ENCODE measurements at places on chromosomes 4 and X.

DNA sequence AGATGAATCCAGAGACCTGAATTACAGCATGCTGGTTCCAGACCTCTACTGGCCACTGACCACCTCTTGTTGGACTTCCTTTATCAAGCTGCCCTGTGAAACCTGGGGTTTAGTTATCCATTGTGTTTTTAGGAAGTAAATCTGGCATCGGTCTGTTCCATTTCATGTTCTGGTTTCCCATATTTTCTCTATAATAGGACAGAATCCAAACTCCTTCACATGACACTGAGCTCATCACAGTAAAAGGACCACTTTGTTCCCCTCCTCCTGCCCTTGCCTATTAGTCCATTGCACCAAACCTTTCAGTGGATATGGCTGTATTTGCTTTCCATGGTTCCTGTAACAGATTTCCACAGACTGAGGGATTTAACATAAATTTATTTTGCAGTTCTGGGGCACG, 4.0 kb downstream of the MFAP3L start:
- DNase-seq, result no peak

DNA sequence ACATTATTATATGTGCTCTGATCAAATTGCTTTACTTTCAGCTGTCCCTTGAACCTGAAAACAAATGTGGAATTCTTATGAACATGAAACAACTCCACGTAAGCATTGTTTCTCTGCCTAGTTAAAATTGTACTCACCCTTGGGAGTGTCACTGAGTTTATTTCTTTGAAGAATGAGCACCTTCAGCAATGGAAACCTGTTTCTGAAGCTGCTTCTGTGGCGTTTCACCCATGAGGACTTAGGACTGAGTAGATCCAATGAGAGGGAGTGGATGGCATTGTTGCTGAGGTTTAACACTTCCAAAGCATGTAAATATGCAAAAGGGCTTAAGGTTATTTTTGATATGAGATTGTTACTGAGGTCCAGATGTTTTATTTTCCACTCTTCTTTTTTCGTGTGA, 3.2 kb downstream of the LRRC66 start:
- DNase-seq, result no peak

GRCh38 chr4:112736718-112737135, 99.8 kb downstream of the LARP7 start:
- DNase-seq, result no peak

GRCh38 chr4:28868841-28869240, 1851.3 kb upstream of the PCDH7 start:
- DNase-seq, result no peak

DNA sequence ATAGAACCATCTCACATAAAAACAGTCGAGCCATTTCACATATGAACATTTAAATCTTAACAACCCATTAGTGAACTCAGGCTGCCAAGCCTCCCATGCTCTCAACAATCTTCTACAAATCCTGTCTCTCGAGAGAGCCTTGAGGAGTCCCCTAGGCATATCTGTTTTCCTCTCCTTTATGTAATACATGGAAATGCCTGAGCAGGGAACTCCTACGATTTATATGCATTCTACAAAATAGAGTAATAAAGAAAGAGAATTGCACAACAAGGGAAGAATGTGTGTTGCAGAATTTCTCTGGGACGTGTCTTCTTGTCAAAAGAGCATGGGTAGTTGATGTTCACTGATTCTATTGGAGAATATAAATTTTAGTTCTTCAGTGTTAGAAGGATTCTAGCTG, 101.8 kb upstream of the VCX2 start:
- DNase-seq, result no peak

DNA sequence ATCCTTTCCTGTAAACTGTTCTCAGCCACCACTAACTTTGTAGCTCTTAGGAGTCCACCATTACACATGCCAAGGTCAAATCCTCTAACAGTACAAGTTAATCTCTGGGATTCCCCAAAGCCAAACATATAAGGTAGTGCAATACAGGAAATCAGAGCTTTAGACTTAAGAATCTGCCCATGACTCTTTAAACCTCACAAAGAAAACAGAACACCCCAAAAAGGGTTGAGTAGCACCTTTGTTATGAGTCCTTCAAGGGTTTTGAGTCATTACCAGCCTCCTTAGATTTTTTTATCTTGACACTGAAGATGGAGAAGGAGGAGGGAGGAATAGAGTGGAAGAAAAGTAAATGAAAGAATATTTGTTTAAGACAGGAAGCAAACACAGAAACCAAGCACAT, 243.9 kb upstream of the SPANXN1 start:
- no peak for DNase-seq

GRCh38 chr4:56197387-56197786, 189.9 kb downstream of the AASDH start:
- DNase-seq, result no peak

GRCh38 chr4:186104890-186105646, 564 bp downstream of the FAM149A start:
- no peak for DNase-seq

DNA sequence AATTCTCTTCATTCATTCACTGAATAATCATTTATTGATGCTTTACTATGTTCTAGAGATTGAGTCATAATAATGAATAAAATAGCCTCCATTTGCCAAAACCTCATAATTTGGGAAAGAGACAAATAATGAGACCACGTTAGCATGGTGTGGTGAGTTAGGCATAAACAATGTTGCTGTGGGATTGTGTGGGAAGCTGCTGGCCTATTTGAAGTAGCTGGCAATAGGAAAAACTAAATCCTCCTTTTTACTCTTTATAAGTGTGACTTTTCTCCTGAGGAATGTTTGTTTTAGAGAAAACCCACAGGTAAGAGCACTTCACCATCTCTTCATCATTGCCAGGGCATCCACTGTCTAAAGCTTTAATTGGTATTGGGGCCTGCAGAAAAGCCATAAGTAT, 95.3 kb downstream of the AREG start:
- no peak for DNase-seq

DNA sequence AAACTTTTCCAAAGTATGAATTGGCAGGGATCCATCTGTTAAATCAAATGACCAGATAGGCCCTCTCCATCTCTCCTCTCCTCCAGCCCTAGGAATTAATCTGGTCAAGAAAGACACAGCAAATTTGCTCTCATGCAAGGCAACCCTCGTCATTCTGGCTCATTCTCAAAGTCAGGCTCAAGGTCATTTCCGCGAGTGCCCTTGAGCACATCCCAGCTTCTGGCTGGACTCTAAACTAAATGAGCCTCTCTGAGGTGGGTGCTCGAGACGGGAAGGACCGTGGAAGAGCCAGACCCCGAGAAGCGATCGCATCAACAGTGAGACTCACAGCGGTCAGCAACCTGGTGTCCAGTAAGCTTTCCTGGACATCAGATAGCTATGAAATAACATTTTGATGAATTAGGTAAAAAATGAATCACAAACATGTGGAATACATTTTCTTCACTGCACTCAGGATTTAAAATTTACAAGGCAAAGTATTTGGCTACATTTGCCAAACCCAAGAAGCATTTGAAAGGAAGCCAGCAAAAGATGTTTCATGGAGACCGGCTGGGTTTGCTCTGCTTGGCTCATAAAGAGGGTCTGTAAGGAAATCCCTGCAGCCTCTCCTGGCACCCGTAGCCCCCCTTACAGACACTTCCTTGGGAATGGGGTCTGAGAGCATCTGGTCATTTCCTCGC, 121.0 kb downstream of the ENPP6 start:
- no peak for DNase-seq

DNA sequence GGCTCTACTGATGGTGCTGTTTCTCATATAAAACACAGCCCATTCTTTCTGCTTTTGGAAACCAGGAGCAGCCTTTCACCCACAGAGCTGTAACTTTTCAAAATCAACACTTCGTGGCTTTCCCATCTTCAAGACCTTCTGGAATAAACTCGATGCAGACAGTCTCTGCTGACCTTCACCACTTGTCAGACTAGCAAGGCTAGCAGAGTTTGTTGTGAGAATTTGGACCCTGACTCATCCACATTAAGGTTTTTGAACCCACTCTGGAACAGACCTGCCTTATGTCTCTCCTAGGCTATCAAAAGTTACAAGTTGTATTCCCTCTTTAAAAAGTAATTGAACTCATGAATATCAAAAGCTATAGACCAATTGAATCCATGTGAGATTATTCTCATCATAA, 88.6 kb downstream of the MAML3 start:
- DNase-seq, result no peak

DNA sequence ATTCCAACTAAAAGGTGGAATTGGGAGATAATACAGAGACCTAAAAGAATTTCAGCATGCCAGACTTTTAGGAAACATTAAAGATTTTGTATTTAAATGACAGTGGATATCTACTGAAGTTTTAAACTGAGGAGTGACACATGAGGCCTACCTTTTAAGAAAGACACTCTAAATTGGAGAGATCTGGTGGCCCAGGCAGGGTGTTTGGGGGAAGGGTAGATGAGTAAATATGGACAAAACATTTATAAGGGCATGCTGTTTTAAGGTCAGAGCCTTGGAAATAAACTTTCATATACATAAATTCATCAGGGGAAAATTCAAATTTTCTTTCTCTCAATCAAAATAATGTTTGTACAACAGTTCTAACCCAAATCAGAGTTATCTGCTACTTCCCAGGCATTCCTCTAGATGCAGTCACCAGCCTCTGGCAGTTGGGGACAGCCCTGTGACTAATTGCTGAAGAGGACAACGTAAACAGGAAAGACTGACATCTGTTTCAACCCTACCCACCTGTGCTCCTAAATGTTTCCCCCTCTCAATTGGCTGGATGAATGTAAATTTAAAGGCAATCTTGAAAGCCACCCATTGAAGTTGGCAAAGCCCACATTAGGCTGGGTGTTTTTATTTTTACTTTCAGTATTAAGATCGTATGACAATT, 1646.9 kb upstream of the ADGRL3 start:
- no peak for DNase-seq

DNA sequence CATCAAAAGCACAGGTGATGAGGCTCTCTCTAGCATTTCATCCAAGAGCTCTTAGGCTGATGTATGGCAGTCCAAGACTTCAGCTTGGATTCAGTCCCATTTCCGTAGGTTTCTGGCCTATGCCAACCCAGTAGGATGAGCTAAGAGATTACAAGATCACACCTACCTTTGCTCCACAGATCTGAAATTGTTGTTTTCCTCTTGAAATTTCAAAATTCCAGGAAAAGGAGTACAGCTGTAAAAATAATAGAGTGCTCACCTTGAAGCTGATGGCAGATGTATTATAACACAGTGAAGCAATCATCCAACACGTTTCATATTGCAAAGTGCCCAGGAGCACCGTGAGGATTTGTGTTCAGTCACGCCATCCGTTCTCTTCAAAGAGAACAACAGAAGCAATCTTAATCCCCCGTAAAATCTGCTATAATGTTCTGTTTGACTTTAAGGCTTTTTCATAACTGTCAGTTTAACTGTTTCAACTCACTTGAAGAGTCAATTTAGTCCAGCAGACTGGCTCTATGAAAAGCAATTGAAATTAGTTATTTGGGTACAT, 137.5 kb downstream of the CPE start:
- no peak for DNase-seq

DNA sequence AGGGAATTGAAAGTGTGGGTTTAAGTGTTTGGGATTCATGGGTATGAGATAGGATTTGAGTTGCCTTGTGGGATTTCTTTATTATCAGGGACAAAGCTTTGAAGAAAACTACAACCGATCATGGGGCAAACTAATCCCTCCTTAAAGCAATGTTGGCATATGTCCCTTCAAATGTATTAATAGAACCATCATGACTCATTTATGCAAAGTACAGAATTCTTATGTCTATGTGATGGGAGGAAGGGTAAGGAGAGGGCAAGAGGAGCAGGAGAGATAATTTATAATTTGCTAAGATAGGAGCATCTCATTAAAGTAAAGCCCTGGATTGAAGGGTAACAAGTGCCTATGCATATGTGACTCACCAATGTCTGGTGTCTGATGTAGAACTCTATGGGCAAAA, 94.2 kb downstream of the PHEX start:
- DNase-seq, result no peak

GRCh38 chrX:15676886-15677285, 12.3 kb upstream of the CLTRN start:
- no peak for DNase-seq

GRCh38 chr4:69951602-69952001, 13.9 kb downstream of the CSN2 start:
- no peak for DNase-seq

GRCh38 chr4:123564758-123565346, 168.3 kb downstream of the SPRY1 start:
- DNase-seq, result no peak

DNA sequence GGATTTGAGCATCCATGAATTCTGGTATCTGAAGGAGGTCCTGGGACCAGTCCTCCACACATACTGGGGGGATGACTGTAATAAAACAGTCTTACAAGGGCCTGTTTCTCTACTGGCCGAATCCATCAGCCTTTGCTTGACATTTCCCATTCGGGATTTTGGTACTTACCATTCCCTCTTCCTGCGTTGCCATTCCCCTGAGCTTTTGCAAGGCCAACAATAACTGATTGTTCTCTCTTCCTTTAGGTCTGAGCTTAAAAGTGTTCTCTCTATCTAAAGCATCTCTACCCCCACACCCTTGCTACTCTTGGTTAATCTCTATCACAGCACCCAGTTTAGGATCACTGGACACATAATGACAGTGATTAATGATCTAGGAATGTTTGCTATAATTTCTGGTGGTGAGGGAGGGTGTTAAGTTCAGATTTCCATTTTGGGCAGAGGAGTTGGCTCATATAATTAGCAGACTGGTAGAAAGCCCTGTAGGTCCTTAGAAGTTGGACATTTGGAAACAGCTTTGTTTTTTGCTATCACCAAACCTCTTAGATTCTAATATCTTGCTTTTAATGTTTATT, 29.4 kb downstream of the TMA16 start:
- DNase-seq, result no peak

- DNase-seq, result no peak
Measured at GRCh38 chr4:727576-727975, 21.9 kb downstream of the PCGF3 start.

- DNase-seq, result no peak
Measured at GRCh38 chr4:21856301-21856700, 92.3 kb downstream of the KCNIP4 start.

- no peak for DNase-seq
Measured at GRCh38 chrX:93538575-93538974, 134.8 kb downstream of the NAP1L3 start.

GRCh38 chrX:72038868-72039267, 92.8 kb downstream of the RTL5 start:
- no peak for DNase-seq

DNA sequence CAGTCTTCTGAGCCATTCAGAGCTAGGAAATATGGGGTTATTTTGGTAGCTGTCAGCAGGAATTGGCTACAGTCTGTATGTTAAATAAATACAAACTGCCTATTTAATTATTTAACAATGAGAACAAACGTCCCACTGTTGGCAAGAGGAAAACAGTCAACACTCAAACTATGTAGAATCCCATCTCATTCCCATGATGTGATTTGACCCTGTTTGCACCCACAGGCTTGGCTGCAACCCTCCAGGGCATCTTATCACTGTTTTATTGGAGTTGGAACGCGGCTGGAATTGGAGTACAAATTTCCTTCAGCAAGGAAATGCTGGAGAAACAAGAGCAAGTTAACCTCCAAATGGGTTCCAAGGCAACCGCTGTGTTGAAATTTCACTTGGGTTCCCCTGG, 124.0 kb downstream of the KIT start:
- no peak for DNase-seq

GRCh38 chrX:19609541-19609940, 94.2 kb upstream of the MAP3K15 start:
- no peak for DNase-seq

GRCh38 chr4:152590179-152591031, 54.5 kb upstream of the FBXW7 start:
- DNase-seq, result no peak

GRCh38 chr4:931194-931959, 739 bp downstream of the GAK start:
- DNase-seq, result peak; percentile 18

All from effector memory CD4-positive, alpha-beta T cell (primary cell).